ENCODE measurements at places on chromosomes 2 and 18. TPM values are rescaled to one million over a fixed set of nuclear protein-coding genes. Genes with fewer than 3 reads are reported as not detected.

SAG gene
- polyA plus RNA-seq: 0.09 TPM

GRCh38 chr2:209523867-209524266 is 100.0 kb downstream of the MAP2 start:
- H3K27ac ChIP-seq: no peak overlapping the region
- H3K36me3 ChIP-seq: no peaks in the 10 kb centered on the region
- DNase-seq: no peak
- H3K27me3 ChIP-seq: no peaks in the 10 kb centered on the region
- H3K4me3 ChIP-seq: no peak overlapping the region

- H3K27me3 ChIP-seq: no peaks in the 10 kb centered on the region
- H3K27ac ChIP-seq: no peak overlapping the region
- H3K4me3 ChIP-seq: no peak overlapping the region
- H3K4me1 ChIP-seq: no peaks in the 10 kb centered on the region
- H3K36me3 ChIP-seq: no peaks in the 10 kb centered on the region
These were observed 10.9 kb downstream of the APCDD1 start for GRCh38 chr18:10465174-10465939.

DNA sequence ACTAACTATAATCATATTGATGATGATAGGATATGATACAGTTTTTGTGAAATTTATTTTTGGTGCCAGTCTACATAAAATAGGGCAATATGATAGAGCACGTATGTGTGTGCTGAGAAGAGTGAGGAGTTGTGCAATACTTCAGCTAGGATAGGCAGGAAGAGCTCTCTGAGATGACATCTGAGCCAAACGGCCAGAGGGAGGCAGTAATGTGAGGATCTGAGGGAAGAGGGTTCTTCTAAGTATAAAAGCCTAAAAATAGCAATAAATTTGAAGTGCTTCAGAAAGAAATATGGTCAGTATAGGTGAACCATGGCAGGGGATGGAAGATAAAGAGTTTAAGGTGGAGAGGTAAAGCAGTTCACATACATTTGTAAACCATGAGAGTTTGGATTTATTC is 102.5 kb downstream of the OLA1 start:
- no peak for DNase-seq
- no peak overlapping the region for H3K27ac ChIP-seq
- no peaks in the 10 kb centered on the region for H3K27me3 ChIP-seq

GRCh38 chr2:105238664-105239240 is 2.8 kb upstream of the GPR45 start:
- no peaks in the 10 kb centered on the region for H3K36me3 ChIP-seq
- no peak overlapping the region for H3K27ac ChIP-seq
- H3K4me1 ChIP-seq: no peaks in the 10 kb centered on the region
- H3K4me3 ChIP-seq: no peak overlapping the region

DNA sequence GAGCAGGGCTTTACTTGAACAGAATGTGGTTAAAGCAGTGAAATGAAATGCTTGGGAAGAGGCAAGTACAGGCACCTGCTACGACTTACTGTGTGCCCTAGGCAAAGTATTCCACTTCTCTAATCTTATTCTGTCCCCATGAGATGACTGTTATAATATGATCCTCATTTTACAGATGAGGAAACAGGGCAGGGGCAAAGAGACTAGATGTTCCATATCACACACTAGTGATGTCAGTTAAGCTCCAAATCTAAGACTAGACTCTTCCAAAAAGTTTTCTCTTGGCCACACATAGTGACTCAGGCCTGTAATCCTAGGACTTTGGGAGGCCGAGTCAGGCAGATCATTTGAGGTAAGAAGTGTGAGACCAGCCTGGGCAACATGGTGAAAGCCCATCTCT is 235.0 kb downstream of the SETBP1 start:
- no peak for DNase-seq
- no peak overlapping the region for H3K4me3 ChIP-seq
- peaks cover 13% of the 10 kb centered on the region for H3K4me1 ChIP-seq
- H3K36me3 ChIP-seq: no peaks in the 10 kb centered on the region

DNA sequence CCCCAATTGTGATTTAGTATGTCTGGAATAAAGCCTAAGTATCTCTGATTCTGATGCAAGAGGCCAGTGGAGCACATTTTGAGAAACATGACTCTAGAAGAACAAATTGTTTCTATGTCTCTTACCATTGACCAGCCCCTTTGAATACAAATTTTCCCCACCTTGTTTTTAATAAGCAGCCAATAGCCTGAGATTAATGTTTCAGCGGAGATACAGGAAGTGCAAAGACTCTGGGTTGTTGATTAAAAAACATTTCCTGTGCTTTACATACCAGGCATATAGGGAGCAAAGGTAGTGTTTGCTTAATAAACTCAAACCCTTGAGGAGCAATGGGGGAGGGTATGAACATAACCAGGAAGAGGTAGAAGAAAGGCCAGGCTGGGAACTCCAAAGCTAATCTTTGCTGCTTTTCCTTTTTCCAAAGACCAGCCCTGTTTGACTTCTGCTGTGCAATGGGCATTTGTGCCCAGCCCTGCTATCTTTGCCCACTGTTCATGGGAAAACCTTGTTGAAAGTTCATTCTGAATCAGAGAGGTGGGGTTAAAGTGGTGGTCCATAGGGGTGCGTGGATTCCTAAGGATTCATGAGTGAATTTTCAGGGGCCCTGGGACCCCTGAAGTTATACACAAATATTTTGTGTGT is 29.3 kb downstream of the UPP2 start:
- no peak overlapping the region for H3K27ac ChIP-seq
- H3K36me3 ChIP-seq: no peaks in the 10 kb centered on the region
- H3K4me1 ChIP-seq: no peaks in the 10 kb centered on the region
- DNase-seq: no peak
- no peak overlapping the region for H3K4me3 ChIP-seq

All from muscle of leg (tissue), 16 donors.